ENCODE measurements at places on chromosomes 5 and 9. TPM values are rescaled to one million over a fixed set of nuclear protein-coding genes. Genes with fewer than 3 reads are reported as not detected.

Gene IL3
- not detected for total RNA-seq

Gene PLCXD3
- total RNA-seq = 0.12 TPM

Gene TTF1
- total RNA-seq = 5.4 TPM

Gene PCDHGA12
- 37.8 TPM for total RNA-seq

Gene CD72
- 0.73 TPM for total RNA-seq

Gene CD14
- 6.3 TPM for total RNA-seq

Gene TMC1
- 0.85 TPM for total RNA-seq

Gene LPAR1
- total RNA-seq = 155 TPM

Gene GABRA6
- not detected for total RNA-seq

Gene HSPB3
- 5.8 TPM for total RNA-seq

Gene ZBTB43
- total RNA-seq = 16.1 TPM

Gene GPR150
- under 0.01 TPM for total RNA-seq

Gene TAF11L5
- not detected for total RNA-seq

Gene CTSV
- total RNA-seq = not detected

Gene OBP2B
- total RNA-seq = not detected

Gene SLC34A3
- under 0.01 TPM for total RNA-seq

Gene HSDL2
- 25.1 TPM for total RNA-seq

Gene TAF11L14
- not detected for total RNA-seq

Gene TEK
- 0.73 TPM for total RNA-seq

Gene LOX
- total RNA-seq = 156 TPM

Gene IRGM
- total RNA-seq = not detected

Gene OLFML2A
- 47.6 TPM for total RNA-seq

Gene CAMK4
- total RNA-seq = 4.0 TPM

Gene MSMP
- total RNA-seq = not detected

Data from hair follicle dermal papilla cell (primary cell).